ENCODE measurements at places on chromosomes 5 and 9. TPM values are rescaled to one million over a fixed set of nuclear protein-coding genes. Genes with fewer than 3 reads are reported as not detected.

DNA sequence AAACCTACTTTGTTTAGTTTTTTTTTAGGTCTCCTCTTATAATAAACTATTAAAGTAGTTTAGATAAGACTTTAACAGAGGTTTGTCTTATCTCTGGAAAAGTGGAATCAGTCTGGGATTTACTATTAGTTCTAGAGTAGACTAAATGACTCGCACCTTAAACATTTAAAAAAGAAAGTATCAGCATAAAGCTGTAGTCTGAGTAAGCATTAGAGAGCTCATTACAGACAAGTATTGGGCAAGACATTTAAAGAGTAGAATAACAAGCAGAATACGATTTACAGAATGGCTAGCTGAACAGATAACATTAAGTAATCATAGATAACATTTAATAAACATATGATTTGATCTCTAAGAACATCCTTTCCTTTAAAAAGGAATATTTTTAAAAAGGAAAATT, 226.0 kb upstream of the DMAC1 start:
- no peak for DNase-seq

GRCh38 chr5:148790545-148791333, 35.7 kb upstream of the ADRB2 start:
- DNase-seq, result no peak

DNA sequence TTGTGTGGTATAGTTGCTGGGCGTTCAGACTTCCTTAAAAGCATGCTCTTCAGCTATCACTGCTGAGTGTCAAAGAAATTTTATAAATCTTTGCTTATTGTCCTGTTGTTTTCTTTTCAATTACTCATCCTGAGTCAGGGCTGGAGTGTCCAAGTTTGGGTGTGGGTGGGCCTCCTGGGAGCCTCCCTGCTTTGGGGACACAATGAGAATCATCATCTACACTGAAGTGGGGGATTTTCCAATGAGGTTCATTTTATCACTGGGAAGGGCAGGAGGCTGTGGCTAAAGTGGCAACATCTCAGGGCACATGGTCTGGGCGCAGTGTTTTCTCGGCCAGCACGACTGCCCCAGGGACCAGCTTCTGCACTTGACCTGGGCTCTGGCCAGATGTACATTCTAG, 19.5 kb downstream of the GFPT2 start:
- DNase-seq, result no peak

- DNase-seq, result no peak
These were observed 59.5 kb downstream of the ERMP1 start for GRCh38 chr9:5773324-5773999.

NR6A1 gene
- total RNA-seq, result 25.4 TPM

GRCh38 chr5:118793091-118793490, 195.3 kb downstream of the DTWD2 start:
- DNase-seq, result no peak

- DNase-seq, result no peak
These were observed 465.7 kb downstream of the DIRAS2 start for GRCh38 chr9:90176901-90177300.

HTR1A gene
- not detected for total RNA-seq

DNA sequence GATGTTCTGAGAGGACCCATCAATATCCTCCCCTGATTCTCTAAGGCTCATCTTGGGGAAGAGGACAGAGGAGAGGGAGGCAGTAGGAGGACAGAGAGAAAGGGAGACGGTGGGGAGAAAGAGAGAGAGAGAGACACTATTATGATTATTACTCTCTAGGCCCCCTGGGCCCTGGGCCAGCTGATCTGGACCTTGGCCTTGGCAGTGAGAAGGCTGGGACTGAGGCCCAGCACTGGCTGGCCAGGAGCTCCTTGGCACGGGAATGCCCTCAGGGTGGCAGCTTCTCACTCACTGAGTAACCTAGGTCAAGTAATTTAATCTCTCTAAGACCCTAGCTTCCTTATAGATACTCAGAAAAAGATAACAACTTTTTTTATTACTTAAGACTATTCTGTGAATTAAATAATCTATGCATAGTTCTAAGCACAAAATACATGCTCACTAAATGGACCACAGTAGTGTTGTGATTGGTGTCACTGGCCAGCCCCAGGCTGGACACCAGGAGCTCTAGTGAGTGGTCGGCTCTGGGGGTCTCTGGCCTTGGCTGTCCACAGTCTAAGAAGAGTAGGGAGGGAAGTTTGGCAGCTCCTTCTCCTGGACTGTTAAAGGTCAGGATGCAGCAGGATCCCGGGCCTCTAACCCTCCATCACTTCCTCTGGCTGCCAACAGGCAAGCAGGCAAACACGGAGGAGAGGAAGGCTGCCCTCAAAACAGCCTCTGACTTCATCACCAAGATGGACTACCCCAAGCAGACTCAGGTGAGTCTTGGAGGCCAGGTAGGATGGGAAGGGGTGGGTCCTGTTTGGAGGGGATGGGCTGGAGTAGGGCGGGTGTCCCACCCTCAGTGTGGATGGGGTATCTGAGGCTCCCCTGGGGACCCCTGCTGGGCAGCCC, 50.0 kb downstream of the GSN start:
- peak; percentile 8 for DNase-seq

LEAP2 gene
- total RNA-seq, result not detected

- no peak for DNase-seq
These were observed 229.8 kb upstream of the IL12B start for GRCh38 chr5:159560088-159560487.

DNA sequence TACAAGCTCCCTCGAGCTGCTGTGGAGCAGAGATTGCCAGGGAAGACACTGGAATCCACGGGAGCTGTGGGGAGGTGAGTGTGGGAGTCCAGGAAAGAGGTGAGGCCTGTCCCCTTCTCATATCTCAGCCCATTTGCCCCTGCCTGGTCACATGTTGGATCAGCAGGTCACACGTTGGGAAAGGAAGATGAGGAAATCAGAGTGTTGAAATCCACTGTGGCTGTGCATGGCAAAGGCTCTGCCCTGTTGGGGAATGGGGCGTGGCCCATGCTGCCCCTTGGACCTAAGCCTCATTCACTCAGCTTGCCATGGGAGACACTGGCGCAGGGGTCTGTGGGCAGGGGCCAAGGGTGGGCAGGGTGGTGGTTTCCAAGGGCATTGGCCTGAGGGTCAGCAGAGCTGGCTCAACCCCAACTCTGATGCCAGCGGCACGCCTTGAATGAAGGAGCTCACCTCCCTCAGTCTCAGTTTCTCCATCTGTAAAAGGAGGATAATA, 85.4 kb upstream of the CPEB4 start:
- DNase-seq, result no peak

DNA sequence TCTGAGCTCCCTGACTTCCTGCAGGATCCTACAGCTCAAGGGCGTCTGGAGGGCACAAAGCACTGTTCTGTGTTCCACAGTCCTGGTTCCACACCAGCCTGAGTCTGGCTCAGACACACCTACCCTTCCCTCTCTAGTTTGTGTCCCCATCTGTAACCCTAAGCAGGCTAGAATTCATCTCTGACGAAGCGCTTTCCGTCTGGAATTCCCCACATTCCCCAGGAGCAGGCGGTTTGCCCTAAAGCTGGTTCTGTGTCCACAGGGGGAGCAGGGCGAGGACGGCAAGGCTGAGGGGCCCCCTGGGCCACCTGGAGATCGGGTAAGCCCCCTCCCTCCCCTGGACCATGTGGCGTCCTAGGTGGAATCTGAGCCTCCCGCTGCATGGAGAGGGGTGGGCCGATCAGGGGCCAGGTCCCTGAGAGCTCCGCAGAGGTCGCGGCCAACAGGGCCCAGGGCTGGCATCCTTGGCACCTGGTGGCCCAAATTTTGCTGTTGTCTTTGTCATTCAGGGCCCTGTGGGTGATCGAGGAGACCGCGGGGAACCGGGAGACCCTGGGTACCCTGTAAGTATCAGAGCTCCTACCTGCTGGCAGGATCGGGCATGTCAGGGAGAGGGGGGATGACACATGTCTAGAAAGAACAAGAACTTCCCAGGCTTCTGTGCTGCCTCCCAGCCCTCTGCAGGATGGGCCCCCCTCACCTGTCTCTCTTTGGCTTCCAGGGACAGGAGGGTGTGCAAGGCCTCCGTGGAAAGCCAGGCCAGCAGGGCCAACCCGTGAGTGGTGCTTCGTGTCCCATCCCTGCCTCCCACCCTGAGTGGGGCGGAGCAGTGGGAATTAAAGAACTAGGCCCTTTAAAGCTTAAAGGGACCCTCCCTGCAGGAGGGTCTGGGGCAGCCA, 34.5 kb upstream of the ORM1 start:
- no peak for DNase-seq

DNA sequence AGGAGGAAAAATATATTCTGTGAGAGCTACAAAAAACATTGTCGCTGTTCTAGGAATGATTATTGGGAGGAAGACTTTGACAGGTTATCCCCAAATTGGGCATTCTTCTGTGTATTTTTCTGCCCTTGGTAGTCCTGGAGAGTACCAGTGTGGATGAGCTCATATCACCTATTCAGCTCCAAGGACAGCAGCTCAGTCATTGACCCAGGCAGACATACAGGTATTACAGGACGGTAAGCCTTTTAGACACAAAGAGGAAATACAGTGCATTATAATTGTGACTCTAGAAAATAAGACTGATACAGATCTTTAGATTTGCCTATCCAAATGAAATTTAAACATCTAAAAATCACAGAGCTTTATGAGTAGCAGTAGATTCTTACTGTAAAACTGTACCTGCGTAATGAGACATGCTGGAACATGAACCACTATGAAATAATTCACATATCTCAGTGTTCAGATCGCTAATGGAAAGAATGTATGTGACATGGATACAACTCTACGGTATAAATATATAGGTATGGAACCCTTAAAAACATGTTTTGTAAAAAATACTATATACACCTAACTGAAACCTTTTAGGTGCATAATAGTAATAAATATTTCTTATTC, 56.0 kb downstream of the PLK2 start:
- DNase-seq, result no peak

TCF7 gene
- 11.1 TPM for total RNA-seq

FBP1 gene
- 0.49 TPM for total RNA-seq

GRCh38 chr9:123651273-123651672, 278.7 kb downstream of the DENND1A start:
- DNase-seq, result no peak

GRCh38 chr5:128673970-128674369, 135.9 kb upstream of the FBN2 start:
- DNase-seq, result no peak

- DNase-seq, result peak; percentile 80
These were observed 317.1 kb upstream of the CCNH start for GRCh38 chr5:87729781-87730180.

- DNase-seq, result no peak
These were observed 184.4 kb upstream of the IER5L start for GRCh38 chr9:129362287-129363000.

SHISAL2B gene
- total RNA-seq, result 5.1 TPM

DNA sequence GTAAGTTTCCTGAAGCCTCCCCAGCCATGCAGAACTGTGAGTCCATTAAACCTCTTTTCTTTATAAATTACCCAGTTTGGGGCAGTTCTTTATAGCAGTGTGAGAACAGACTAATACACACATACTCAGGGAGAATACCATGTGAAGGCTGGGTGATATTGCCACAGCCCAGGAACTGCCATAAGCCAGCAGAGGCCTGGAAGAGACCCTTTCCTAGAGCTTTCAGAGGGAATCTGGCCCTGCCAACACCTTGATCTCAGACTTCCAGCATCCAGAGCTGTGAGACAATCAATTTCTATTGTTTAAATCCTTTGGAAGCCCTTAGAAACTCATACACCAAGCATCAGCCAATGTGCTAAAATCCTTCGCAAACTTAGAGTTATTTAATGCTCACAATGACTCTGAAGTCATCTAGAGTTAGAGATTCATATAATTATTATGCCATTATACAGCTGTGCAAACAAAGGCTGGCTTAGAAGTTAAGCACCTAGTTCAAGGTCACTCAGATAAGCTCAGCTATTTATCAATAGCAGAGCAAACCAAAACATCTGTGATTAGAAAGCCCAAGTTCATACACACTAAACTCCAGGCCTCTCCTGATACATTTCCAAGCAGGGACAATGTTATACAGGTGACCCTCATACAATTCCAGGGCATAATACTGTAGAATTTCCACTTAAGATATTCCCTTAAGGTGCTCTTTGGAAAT, 531.8 kb upstream of the DAP start:
- no peak for DNase-seq

- no peak for DNase-seq
These were observed 87.5 kb downstream of the FANCC start for GRCh38 chr9:95230046-95230445.

- DNase-seq, result no peak
These were observed 2.6 kb upstream of the LCN2 start for GRCh38 chr9:128146591-128147120.

DNA sequence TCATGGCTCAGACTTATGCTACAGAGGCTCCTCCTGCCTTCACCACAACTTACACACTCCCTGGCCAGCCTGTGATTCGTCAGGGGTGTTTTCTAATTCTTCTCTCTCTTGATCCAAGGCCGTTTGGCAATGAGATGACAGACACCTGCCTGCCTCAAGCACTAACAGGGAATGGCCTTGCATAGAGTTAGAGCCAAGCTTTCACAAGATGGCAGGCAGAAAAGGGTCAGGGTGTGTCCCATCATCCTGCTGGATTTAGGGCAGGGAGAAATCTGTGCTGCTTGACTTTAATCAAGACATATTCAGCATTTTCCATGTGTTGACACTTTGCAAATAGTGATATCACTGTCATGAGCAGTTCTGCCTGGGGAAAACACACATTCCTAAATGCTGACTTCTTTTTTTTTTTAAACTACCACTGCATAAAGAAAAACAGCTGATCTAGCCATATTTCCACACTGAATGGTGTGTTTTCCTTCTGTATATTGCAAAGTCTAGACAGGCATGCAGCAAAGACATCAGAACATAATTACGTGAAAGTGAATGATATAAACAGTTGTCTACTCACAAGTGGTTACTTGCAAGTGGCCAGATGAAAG, 95.0 kb upstream of the SLC25A48 start:
- no peak for DNase-seq

GRCh38 chr5:142959683-142960657, 189.8 kb downstream of the ARHGAP26 start:
- no peak for DNase-seq

DNA sequence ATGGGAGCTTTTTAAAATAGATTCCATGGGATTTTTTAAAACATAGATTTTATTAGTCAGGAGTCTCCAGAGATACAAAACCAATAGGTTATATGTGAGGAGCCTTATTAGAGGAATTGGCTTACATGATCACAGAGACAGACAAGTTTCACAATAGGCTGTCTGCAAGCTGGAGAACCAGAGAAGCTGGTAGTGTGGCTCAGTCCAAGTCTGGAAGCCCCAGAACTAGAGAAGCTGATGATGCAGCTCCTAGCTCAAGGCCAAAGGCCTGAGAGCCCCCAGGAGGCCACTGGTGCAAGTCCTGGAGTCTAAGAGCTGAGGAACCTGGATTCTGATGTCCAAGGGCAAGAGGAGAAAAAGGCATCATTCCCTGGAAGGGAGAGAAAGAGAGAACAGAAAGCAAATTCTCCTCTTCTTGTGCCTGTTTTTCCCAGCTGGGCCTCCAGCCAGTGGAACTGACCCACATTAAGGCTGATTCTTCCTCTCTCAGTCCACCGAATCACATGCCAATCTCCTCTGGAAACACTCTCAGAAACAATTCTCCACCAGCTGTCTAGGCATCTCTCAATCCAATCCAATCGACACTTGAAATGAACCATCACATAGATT, 59.3 kb downstream of the AHRR start:
- DNase-seq, result no peak

- DNase-seq, result no peak
These were observed 167.7 kb downstream of the CDH6 start for GRCh38 chr5:31361234-31361633.

GRCh38 chr5:162888268-162888667, 549.1 kb upstream of the CCNG1 start:
- no peak for DNase-seq
